ENCODE measurements at places on chromosomes 11 and 22. TPM values are rescaled to one million over a fixed set of nuclear protein-coding genes. Genes with fewer than 3 reads are reported as not detected.

DNA sequence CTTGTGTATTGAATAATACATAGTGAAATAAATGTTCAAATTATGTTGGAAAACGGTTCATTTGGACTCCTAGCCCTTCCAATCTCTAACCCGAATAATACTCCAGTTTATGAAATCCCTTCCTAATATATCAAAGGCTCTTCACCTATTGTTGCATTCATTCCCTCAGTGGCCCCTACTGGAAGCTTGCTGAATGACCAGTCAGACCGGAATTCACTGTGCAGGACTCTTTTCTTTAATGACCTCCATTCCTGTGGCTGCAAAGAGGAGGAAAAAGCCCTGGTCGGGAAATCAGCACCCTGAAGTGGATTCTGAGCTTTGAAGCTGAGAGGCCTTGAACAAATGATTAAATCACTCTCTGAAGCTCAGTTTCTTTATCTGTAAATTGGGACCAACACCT, 19.1 kb upstream of the RCN1 start:
- no peak for DNase-seq

- no peak for DNase-seq
Measured at GRCh38 chr11:46457021-46457420, 65.4 kb upstream of the CHRM4 start.

DNA sequence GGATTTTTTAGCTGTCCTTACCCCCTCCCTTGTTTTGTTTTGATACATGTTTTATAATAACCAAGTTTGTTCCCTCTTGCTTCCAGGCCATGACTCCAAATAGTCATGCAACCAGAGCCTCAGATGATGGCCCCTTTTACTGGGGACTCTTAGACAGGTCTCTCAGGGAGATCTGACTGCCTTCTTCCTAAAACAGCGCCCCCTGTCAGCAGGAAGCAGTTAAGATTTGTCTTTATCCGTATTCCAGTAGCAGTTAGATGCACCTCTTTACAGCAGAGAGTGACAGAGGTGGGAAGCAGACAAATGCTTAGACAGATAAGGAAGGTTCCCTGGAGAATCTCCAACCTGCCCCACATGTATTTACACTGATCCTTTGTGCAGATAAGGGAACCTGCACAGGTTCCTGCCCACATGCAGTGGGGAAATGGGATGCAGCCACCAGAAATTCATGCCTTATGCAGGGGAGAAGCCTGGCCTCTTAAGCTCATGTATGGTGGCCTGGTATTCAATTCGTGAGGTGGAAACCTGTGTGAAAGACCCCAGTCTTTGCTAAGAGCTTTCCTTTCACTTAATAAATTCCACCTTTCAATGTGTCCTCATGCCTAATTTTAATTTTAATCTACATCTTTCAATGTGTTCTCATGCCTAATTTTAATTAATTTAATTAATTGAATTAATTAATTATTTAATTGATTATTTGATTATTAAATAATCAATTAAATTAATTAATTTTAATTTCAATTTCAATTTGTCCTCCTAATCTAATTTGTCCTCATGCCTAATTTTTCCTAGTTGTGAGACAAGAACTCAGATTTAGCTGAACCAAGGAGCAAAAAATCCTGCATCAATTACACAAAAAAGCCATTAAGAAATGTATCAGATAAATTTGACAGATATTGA, 11.5 kb upstream of the GLYAT start:
- no peak for DNase-seq

DNA sequence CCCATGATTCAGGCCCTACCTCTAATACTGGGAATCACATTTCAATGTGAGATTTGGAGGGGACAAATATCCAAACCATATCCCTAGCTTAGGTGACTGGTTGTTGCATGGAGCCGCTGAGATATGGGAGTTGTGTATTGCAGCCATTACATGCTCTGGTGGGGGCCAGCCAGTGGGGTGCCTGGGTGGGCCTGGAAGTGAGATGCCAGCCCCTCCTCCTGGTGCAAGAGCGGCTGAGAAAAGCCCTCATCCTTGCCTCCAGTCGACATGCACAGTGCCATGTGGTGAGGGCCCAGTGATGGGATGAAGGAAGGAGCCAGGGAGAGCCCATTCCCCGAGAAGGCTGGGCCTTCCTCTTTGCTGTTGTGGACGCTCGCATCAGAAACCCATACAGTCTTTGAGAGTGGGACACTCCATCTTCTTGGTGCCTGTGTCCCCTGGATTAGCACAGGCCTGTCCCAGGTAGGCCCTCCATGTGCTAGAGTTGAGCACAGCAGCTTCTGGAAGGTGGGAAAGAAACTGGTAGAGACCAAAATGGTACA, 1043.0 kb downstream of the TBC1D22A start:
- no peak for DNase-seq

- DNase-seq: no peak
Measured at GRCh38 chr22:37420686-37421467, 6.4 kb downstream of the ELFN2 start.

Gene SCT
- polyA plus RNA-seq: 1.7 TPM

Gene SLC1A2
- polyA plus RNA-seq: 0.94 TPM

Gene OR11H1
- not detected for polyA plus RNA-seq
